ENCODE measurements at places on chromosomes 2 and 18.

DNA sequence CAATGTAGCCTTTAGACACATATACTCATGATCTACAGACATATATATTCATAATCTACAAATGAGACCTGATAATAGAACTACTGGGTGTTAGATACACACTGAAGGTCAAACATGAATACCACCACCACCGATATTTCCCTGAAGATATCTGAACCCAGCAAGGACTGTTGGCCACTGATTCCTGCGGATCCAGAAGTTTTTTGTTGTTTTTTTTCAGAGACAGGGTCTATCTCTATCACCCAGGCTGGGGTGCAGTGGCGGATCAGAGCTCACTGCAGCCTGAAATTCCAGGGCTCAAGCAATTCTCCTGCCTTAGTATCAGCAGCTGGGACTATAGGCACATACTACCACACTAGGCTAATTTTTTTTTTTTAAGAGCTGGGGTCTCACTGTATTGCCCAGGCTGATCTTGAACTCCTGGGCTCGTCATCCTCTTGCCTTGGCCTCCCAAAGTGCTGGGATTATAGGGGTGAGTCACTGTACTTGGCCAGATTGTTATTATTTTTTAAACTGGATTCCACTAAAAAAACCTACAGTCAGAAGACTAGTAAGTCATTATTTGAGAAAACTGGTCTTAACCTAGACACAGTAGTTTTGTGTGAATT lies 1.8 kb downstream of the METTL5 start:
- no peak for DNase-seq
- no peaks in the 10 kb centered on the region for H3K36me3 ChIP-seq
- H3K27me3 ChIP-seq = no peaks in the 10 kb centered on the region
- H3K4me1 ChIP-seq = peaks cover 3% of the 10 kb centered on the region

- H3K4me3 ChIP-seq = no peak overlapping the region
- no peak overlapping the region for H3K27ac ChIP-seq
- H3K27me3 ChIP-seq = no peaks in the 10 kb centered on the region
- H3K4me1 ChIP-seq = peaks cover 4% of the 10 kb centered on the region
These were observed 80.8 kb downstream of the ANKRD44 start for GRCh38 chr2:197229509-197230443.

GRCh38 chr2:22990246-22990645 lies 394.7 kb upstream of the KLHL29 start:
- no peak for DNase-seq
- no peaks in the 10 kb centered on the region for H3K4me1 ChIP-seq
- H3K4me3 ChIP-seq = no peak overlapping the region
- H3K27ac ChIP-seq = no peak overlapping the region
- no peaks in the 10 kb centered on the region for H3K36me3 ChIP-seq

DNA sequence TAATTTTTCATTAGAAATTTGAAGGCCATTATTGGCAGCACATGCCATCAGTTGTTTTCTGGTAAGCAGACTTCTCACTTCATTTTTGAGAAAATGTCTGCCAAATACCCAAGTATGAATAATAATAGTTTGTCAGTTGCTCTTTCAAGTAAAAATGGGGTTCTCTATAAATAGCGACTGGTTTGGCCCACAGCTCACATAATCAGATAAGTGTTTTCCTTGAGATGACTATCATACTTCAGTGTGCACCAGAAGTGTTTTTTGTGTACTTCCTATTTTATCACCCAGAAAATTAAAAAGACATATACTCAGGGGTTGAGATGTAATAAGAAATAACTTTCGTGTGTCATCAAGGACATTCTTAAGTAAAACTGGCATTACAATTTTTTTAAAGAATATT lies 147.1 kb downstream of the PHLPP1 start:
- H3K27ac ChIP-seq = no peak overlapping the region
- no peak overlapping the region for H3K4me3 ChIP-seq
- H3K36me3 ChIP-seq = no peaks in the 10 kb centered on the region
- peaks cover 20% of the 10 kb centered on the region for H3K4me1 ChIP-seq
- no peak for DNase-seq
- H3K27me3 ChIP-seq = no peaks in the 10 kb centered on the region

GRCh38 chr2:182061739-182062138 lies 76.1 kb downstream of the PPP1R1C start:
- H3K36me3 ChIP-seq = no peaks in the 10 kb centered on the region

- H3K36me3 ChIP-seq = no peaks in the 10 kb centered on the region
- no peaks in the 10 kb centered on the region for H3K4me1 ChIP-seq
- H3K4me3 ChIP-seq = no peak overlapping the region
- H3K27me3 ChIP-seq = peaks cover 10% of the 10 kb centered on the region
- DNase-seq = no peak
These were observed 68.4 kb upstream of the CTDP1 start for GRCh38 chr18:79611040-79611681.

GRCh38 chr2:60371219-60371618 lies 182.2 kb downstream of the BCL11A start:
- no peaks in the 10 kb centered on the region for H3K36me3 ChIP-seq
- no peaks in the 10 kb centered on the region for H3K27me3 ChIP-seq
- H3K4me3 ChIP-seq = no peak overlapping the region

DNA sequence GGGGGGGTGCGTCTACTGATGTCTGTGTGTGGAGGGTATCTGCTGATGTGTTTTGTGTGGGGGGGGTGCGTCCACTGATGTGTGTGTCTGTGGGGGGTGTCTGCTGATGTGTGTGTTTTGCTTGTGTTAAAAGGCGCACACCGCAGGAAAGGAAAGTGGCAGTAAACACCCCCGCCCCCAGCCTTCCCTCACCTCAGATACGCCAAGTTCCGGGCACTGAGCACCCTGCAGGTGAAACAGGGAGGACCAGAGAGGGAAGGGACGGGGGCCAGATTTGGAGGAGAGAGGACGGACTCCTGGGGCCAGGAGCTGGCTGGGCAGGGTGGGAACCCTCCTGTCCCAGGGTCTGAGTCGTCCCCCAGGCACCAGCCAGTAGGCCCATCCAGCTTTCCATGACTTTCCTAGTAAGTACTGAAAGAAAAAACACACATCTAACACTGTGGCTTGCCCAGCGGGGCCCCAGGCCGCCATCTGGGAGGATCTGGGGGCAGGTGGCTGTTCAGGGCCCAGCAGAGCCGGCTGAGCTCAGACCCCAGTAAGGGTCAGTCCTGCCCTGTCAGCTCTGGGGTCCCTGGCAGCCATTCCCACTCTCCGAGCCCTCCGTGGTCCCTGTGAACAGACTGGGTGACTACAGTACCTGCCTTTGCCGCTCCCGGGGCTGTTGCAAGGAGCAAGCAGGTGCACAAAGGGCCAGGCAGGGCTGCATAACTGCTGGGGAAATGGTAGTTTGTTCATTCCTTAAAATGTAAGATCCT lies 126.9 kb downstream of the NFATC1 start:
- DNase-seq = no peak
- no peaks in the 10 kb centered on the region for H3K4me1 ChIP-seq
- no peak overlapping the region for H3K4me3 ChIP-seq
- no peak overlapping the region for H3K27ac ChIP-seq

GRCh38 chr2:133711806-133712205 lies 143.5 kb upstream of the NCKAP5 start:
- no peak overlapping the region for H3K4me3 ChIP-seq
- no peaks in the 10 kb centered on the region for H3K27me3 ChIP-seq
- H3K4me1 ChIP-seq = no peaks in the 10 kb centered on the region

- H3K4me1 ChIP-seq = peaks cover 7% of the 10 kb centered on the region
- H3K4me3 ChIP-seq = no peak overlapping the region
- H3K27ac ChIP-seq = no peak overlapping the region
These were observed 20.0 kb downstream of the WDFY1 start for GRCh38 chr2:223925106-223925505.

- no peaks in the 10 kb centered on the region for H3K27me3 ChIP-seq
- H3K4me1 ChIP-seq = no peaks in the 10 kb centered on the region
- no peak overlapping the region for H3K27ac ChIP-seq
- H3K4me3 ChIP-seq = no peak overlapping the region
These were observed 600.1 kb upstream of the RAB6C start for GRCh38 chr2:129379411-129379810.

- H3K36me3 ChIP-seq = no peaks in the 10 kb centered on the region
- no peak overlapping the region for H3K4me3 ChIP-seq
- DNase-seq = no peak
- H3K27ac ChIP-seq = no peak overlapping the region
These were observed 149.1 kb downstream of the GREB1L start for GRCh38 chr18:21391074-21391673.

GRCh38 chr2:231357931-231358330 lies 37.6 kb upstream of the B3GNT7 start:
- H3K4me3 ChIP-seq = no peak overlapping the region
- no peaks in the 10 kb centered on the region for H3K27me3 ChIP-seq
- no peak for DNase-seq
- H3K27ac ChIP-seq = no peak overlapping the region
- no peaks in the 10 kb centered on the region for H3K4me1 ChIP-seq
- H3K36me3 ChIP-seq = no peaks in the 10 kb centered on the region

DNA sequence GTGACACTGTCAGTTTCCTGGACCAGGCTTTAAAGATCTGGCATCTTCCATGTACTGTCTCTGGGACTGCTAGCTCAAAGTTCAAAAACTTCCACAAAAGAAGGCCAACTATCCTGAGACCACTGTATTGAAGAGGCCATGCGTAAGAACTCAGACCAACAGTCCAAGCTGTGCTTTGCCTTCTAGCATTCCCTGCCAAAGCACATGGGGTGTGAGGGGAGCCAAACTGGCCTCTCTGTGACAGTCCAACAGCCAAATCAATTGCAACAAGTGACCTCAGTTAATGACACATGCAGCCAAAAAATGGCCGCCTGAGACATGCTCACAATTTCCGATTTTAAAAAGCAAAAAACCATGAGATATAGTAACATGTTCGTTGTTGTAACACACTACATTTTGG lies 160.3 kb upstream of the CDH19 start:
- no peaks in the 10 kb centered on the region for H3K27me3 ChIP-seq
- DNase-seq = no peak
- no peaks in the 10 kb centered on the region for H3K4me1 ChIP-seq
- H3K27ac ChIP-seq = no peak overlapping the region

DNA sequence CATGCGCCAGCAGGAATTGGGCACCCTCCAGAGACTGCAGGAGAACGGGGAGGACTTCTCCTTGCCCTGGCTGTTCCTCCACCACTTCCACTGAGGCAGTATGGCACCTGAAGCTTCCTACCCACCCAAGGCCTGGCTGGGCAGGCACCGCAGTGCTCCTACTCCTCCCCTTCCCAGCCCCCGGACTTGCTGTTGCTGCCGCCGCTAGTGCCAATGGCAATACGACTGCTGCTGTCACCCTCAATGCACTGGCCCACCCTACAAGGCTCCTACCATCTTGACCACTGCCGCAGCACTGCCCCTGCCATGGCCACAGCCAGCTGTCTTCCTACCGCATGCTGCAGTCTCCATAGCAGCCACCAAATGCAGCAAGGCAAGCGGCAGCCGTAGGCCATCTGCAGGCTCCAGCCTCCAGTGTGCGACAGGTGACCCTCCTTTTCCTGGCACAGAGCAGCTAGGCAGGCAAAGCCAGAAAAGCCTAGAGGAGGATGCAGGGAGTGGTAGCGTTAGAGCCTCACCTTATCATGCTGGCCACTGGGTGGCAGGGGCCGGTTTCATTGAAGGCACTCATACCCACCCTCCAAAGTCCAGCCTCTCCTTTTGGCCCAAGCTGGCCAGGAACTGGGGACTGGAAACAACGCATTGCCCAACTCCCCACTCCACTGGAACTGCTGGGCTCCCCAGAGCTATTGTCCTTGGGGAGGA lies 47.4 kb upstream of the ANKRD62 start:
- no peaks in the 10 kb centered on the region for H3K36me3 ChIP-seq
- no peak overlapping the region for H3K4me3 ChIP-seq
- no peaks in the 10 kb centered on the region for H3K4me1 ChIP-seq
- no peaks in the 10 kb centered on the region for H3K27me3 ChIP-seq

- H3K27ac ChIP-seq = peak overlapping the region; percentile 27
- H3K4me3 ChIP-seq = no peak overlapping the region
- H3K27me3 ChIP-seq = no peaks in the 10 kb centered on the region
- DNase-seq = peak; percentile 60
- H3K36me3 ChIP-seq = no peaks in the 10 kb centered on the region
- H3K4me1 ChIP-seq = peaks cover 50% of the 10 kb centered on the region
These were observed 58.1 kb upstream of the MCFD2 start for GRCh38 chr2:46973673-46974072.

- DNase-seq = no peak
- H3K27me3 ChIP-seq = no peaks in the 10 kb centered on the region
- no peaks in the 10 kb centered on the region for H3K4me1 ChIP-seq
- H3K36me3 ChIP-seq = no peaks in the 10 kb centered on the region
- no peak overlapping the region for H3K27ac ChIP-seq
These were observed 1528.2 kb upstream of the ZEB2 start for GRCh38 chr2:146048141-146048540.

DNA sequence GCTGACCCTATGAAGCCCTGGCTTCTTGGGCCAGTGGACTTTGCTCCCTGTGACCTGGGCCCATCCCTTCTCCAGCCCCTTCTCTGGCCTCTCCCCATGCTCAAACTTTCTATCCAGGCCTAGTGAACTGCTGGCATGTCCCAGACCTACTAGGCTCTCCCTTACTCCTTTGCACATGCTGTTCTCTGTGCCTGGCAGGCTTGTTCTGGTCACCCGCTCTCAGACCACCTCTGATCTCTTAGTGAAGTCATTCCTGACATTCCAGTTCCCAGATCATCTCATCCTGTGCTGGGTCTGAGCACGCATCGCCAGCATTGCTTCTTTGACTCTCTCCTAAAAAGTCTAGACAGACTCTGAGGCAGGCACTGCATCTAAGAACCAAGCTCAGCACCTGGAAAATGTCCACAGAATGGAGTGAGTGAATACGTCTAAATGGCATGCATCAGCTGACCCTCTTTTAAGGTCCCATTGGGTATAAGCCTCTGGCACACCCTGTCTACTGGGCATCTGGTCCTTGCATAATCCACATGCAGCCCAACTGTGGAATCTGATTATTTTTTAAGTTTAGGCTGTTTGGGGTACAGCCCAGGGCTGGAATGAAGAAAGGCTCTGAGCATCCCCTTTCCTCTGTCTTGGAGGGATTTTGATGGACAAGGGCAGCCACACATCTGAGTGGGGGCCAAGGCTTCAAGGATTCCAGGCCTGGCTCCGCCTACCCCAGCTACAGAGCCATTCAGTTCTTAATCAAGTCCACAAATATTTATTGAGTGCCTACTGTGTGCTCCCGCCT lies 130.6 kb upstream of the HAAO start:
- peak overlapping the region; percentile 72 for H3K27ac ChIP-seq
- no peak for DNase-seq
- no peaks in the 10 kb centered on the region for H3K27me3 ChIP-seq
- no peak overlapping the region for H3K4me3 ChIP-seq

- H3K36me3 ChIP-seq = no peaks in the 10 kb centered on the region
- H3K27ac ChIP-seq = no peak overlapping the region
- no peak for DNase-seq
- no peak overlapping the region for H3K4me3 ChIP-seq
These were observed 332.2 kb downstream of the DYSF start for GRCh38 chr2:71785516-71785981.

DNA sequence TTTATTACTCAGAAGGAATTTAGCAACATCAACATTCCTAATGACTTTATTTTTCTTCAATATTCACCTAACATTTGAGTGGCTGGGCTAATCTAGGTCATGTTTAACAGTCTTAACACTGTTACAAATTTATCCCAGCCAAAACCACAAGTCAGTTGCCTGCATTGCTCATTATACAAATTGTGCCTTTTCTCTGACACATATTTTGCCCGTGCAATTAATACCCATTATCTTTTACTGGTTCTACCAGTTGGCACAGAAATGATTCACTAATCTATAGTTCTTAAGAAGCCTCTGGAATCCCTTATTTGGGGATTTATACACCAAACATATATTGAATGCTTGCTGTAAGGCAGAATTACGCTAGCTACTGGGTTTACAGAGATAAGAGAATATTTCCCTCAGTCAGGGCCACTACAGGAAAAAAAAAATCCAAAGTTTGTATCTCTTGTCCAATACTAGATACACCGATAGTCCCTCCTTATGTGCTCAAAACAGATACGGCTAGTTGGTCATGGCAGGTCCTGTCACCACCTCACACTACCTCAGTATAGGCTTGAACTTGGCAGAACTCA lies 46.3 kb downstream of the ZCCHC2 start:
- H3K27ac ChIP-seq = no peak overlapping the region
- H3K4me1 ChIP-seq = no peaks in the 10 kb centered on the region
- no peaks in the 10 kb centered on the region for H3K27me3 ChIP-seq
- H3K36me3 ChIP-seq = no peaks in the 10 kb centered on the region

All from adrenal gland (tissue), 19 donors.